ENCODE measurements at places on chromosomes 4 and X.

- DNase-seq = no peak
Measured at GRCh38 chr4:83947830-83948193, 411.9 kb downstream of the GPAT3 start.

DNA sequence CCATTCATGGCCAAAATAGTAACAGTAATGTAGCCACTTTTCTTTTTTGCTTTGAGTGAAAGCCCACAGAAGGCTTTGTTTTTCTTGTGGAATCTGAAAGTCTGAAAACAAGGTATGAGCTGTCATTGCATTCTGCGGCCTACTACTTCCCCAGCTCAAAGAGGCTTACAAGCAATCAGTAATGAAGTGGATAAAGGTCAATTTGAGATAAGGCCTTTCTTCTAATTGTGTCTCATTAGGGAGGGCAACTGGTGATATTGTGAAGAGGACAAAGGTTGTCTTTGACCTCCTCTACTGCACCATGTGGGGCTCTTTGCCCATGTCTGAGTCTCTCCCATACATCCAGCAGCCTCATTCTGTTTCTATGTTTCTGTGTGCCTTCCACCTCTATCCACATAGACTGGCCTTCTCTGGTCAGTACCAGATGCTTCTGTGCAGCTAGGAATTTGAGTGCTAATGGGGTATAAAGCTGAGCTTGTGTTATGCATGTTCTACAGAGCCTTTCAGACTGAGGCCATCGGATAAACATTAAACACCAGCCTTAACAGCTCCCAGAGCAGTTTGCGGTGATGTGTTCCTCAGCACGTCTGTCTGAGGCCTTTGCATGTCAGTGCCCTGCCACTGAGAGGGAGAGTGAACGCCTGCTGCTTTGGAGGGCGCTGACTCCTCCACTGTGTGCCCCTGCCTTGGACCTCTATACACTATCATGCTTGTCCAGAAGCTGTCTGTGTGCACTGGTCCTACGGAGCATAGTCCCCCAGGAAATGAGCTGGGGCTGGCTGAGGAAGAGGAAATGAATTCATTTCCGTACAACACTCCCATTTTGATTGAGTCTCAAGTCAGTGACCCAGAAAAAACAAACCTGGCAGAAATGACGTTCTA lies 80.2 kb downstream of the SH2D1A start:
- DNase-seq = no peak

DNA sequence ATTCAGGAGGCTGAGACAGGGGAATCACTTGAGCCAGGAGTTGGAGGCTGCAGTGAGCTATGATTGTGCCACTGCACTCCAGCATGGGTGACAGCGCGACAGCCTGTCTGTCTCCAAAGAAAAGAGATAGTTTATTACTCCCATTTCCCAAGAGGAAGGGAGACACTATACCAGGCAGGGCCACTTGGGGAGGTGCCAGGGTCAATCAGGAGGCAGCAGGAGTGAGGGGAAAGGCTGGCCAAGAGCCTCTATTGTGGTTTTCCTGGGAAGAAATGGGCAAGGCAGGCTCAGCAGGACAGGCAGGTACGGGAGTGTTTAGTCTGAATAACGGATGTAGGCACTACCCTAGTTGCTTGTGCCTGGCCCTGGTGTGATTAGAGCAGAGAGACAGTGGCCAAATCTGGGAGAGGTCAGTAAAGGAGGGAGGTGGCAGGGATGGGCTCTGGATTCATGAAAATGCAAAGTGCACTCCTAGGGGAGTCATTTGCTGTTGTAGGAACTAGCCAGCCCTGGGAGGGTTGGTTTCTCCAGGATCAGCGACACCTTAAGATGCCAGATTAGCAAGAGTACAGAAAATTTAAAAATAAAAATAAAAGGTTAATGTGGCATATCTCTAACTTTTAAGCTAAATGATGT lies 20.2 kb upstream of the CDKN2AIP start:
- DNase-seq = no peak

- DNase-seq = no peak
Measured at GRCh38 chr4:181601103-181601502, 642.1 kb upstream of the TENM3 start.

DNA sequence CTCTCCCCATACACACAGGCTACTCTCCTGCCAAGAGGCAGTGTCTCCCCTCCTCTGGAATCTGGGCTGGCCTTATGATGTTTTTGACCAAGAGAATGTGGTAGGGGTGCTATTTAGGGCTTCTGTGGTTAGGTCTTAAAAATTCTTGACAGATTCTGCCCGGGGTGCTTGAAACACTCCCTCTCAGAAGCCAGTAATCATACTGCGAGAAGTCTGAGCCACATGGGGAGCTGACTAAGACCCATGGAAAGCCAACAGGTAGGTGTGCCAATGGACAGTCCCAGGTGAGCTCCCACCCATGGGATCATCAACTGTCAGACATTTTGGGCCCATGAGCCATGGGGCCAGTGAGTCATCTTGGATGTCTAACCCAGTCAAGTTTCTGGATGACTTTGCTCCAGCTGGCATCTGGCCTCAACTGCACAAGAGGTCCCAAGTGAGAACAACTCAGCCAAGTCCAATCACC lies 315.7 kb downstream of the FBXW7 start:
- DNase-seq = no peak

- DNase-seq = peak; percentile 64
Measured at GRCh38 chr4:126269106-126269505, 954.4 kb downstream of the FAT4 start.

DNA sequence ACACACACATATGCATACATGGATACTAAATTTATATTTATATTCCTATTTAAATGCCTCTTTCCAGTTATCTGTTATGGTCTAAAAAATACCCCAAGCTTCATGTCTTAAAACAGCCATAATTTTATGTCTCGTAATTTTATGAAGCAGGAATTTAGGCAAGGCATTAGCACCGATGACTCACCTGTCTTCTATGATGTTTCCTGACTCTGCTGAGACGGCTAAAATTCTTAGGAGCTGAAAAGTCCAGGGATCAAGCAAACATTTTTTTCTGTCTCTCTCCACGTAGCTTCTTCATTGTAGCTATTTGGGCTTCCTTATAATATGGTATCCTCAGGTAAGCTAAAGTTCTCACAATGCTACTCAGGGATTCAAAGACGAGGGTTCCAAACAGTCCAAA lies 930.3 kb downstream of the STIM2 start:
- no peak for DNase-seq
